HEK293T (cell line): ENCODE measurements at places on chromosomes 6 and 20.

- no peak for DNase-seq
These were observed 18.1 kb upstream of the ATRN start for GRCh38 chr20:3452690-3453089.

GRCh38 chr20:50686821-50687220, 4.5 kb downstream of the RIPOR3 start:
- no peak for DNase-seq

DNA sequence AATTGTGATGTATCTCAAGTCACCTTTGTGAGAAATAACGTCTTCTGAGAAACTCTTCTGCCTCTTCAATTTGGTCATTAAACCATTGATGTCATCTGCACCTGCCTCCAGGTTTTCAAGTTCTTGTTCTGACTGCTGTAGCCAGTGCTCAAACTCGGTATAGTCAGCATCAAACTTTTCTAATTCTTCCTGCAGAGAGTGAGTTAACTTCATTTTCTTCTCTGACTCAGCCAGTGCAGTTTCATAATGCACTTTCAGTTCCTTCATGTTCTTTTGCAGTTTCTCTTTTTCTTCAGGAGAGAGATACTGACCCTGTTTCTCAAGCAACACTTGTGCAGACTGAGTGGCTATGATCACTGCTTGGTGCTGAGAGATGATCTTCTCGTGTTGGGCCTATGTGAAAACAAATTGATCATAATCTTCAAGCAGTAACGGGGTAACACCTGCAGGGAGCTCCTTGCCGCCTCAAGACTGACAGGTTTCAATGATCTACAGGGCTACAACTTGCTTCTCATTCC, 48.8 kb downstream of the DST start:
- no peak for DNase-seq

DNA sequence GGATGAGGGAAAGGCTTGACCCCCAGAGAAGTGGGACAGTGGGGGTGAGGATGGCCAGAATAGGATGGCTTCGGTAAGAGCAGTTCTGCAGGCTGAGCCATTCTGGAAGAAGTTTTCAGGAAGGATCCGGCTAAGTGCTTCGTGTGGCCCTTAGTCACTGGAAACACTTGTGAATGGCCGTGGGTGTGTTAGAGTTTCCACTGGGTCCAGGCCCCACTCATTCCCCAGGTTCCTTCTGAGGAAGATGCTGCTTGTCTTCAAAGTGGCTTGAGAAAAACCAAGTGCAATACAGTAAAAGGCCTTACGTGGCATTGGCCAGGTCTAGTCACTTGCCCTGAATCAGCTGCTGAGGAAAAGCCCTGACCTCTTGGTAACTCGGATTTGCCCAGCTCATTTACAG, 27.9 kb downstream of the MANBAL start:
- DNase-seq, result no peak

GRCh38 chr20:63748070-63748933, 8.7 kb downstream of the SLC2A4RG start:
- DNase-seq, result no peak

DNA sequence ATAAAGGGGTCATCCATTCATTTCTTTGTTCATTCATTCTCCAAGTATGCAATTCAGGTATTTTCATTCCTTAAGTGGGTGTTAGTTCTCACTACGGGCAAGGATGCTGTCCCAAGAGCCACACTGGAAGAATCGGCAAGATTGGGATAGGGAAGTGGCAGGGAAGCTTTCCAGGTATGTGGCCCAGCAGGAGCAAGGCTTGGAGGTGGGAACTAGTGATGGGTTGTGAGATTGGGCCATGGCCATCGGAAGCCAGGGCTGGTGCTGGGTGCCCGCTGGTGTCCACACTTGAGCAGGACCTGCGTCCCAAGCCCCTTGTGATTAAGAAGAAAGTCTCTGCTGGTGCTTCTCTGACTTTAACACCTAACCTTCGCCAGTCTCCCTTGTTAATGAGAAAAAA, 15.1 kb downstream of the VSTM2L start:
- no peak for DNase-seq

- DNase-seq, result no peak
These were observed 64.3 kb upstream of the AFDN start for GRCh38 chr6:167762259-167762962.

- no peak for DNase-seq
These were observed 609 bp downstream of the PGM3 start for GRCh38 chr6:83192456-83192855.
